Kidney tubule cell (primary cell): ENCODE measurements at places on chromosomes 1 and 21.

GRCh38 chr1:93842750-93843500 is 36.1 kb downstream of the DNTTIP2 start:
- no peak for DNase-seq

DNA sequence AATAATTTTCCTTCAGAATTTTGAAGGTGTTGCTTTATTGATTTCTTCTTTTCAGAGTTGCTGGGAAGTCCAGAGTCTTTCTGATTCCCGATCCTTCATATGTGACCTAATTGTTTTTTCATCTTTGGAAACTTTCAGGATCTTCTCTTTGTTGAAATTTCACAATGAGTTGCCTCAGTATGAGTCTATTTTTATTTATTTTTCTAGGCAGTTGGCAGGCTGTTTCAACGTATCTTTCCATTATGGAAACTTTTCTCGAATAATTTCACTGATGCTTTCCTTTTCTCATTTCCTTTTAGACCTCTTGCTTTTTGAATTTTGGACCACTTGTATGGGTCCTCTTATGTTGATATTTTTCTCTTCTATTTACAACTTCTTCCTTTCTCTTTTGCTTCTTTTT is 354.3 kb downstream of the TGFB2 start:
- DNase-seq: no peak

GRCh38 chr1:231606712-231607111 is 19.9 kb upstream of the DISC1 start:
- DNase-seq: peak; percentile 35

- peak; percentile 45 for DNase-seq
Measured at GRCh38 chr21:31554511-31555022, 104.9 kb upstream of the SOD1 start.

- no peak for DNase-seq
Measured at GRCh38 chr1:94379615-94380014, 38.6 kb upstream of the ABCD3 start.
